ENCODE measurements at places on chromosomes 7 and 10. TPM values are rescaled to one million over a fixed set of nuclear protein-coding genes. Genes with fewer than 3 reads are reported as not detected.
A peak's percentile ranks its signal among the peaks of the same experiment; 100 is the strongest.

DNA sequence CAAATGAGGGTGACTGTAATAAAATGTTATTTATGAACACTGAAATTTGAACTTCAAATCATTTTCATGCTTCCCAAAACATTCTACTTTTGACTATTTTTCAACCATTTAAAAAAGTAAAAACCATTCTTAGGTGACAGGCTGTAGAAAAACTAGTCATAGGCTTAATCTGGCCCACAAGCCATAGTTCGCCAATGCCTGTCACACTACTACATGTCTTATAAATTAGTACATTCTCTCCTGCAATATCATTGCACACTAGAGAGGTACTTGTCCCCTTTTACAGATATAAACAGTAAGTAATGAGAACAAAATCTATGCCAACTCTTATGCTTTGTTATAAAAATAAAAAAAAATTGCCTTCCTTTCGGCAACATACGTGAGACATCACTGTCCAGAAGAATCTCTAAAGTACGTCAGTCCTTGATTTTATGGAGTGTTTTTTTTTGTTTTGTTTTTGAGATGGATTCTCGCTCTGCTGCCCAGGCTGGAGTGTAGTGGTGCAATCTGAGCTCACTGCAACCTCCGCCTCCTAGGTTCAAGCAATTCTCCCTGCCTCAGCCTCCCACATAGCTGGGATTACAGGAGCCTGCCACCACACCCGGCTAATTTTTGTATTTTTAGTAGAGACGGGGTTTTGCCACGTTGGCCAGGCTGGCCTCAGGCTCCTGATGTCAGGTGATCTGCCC lies 23.2 kb downstream of the UPF2 start:
- no peak overlapping the region for H3K4me3 ChIP-seq
- no peaks in the 10 kb centered on the region for H3K27me3 ChIP-seq
- peaks cover 9% of the 10 kb centered on the region for H3K36me3 ChIP-seq
- no peak for DNase-seq
- peaks cover 12% of the 10 kb centered on the region for H3K4me1 ChIP-seq

DNA sequence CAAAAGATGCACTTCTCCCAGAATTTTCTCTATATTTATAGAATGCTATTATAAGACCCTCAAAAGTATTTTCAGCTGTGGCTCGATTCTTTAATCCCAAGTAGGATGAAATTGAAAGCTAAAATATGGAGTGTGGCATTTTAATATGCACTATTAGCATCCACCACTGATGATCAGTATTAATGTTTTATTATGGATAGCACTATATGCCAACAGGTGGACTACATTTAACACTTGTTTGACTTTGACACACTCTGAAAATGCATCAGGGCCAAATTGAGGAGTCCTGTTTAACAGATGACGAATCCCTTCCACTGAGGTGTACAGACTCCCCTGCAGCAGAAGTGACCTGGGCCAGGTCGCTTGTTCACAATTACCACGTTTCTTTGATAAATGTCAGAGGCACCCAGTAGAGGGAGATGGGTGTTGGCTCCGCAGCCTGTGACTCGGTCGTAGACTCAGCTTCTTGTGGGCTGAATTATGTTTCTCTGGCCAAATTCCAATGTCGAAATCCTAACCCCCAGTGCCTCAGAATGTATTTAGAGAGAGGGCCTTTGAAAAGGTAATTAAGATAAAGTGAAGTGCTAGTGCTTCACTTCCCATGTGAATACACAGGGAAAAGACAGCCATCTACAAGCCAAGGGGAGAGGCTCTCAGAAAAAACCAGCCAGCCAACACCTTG lies 48.1 kb downstream of the WIPF3 start:
- no peaks in the 10 kb centered on the region for H3K4me1 ChIP-seq
- no peak overlapping the region for H3K27ac ChIP-seq
- no peaks in the 10 kb centered on the region for H3K36me3 ChIP-seq
- H3K4me3 ChIP-seq = no peak overlapping the region
- peaks cover 25% of the 10 kb centered on the region for H3K27me3 ChIP-seq
- DNase-seq = no peak

GRCh38 chr7:128404886-128405470 lies 4.8 kb downstream of the IMPDH1 start:
- peak overlapping the region; percentile 65 for H3K27ac ChIP-seq
- peaks cover 4% of the 10 kb centered on the region for H3K36me3 ChIP-seq
- no peak for DNase-seq
- peaks cover 32% of the 10 kb centered on the region for H3K4me1 ChIP-seq
- peaks cover 1% of the 10 kb centered on the region for H3K27me3 ChIP-seq

Gene CALML5
- total RNA-seq = not detected

DNA sequence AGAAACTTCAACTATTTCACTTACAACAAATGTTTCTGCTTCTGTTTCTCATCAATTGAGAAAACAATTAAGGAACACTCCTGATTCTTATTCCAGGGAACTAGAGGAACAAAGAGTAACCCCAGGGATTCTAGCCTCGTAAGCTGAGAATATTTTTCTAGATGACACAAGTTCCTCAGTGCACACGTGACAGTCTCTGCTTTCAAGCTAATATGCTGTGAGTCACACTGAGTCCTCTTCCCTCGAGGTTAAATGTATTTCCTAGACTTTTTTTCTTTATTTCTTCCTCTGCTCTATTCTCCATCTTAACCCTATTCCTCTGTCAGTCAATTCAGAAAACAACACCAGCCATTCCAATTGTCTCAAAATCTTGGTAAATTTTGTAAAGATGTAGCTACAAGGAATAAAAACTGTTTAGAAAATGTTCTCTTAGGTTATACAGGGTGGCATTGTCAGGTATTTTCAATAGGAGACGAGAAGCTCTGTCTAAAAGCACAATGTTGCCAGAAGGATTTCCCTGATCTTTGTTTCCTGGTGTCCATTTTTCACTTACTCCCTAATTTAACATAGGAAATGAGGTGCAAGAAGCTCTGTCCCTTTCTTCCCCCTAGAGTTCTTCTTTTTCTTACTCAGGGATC lies 5.8 kb upstream of the C1GALT1 start:
- peaks cover 6% of the 10 kb centered on the region for H3K4me1 ChIP-seq
- no peak overlapping the region for H3K4me3 ChIP-seq
- H3K36me3 ChIP-seq = peaks cover 31% of the 10 kb centered on the region
- no peak overlapping the region for H3K27ac ChIP-seq
- H3K27me3 ChIP-seq = no peaks in the 10 kb centered on the region

GRCh38 chr7:20439416-20440185 lies 108.9 kb downstream of the ITGB8 start:
- no peaks in the 10 kb centered on the region for H3K27me3 ChIP-seq
- no peak overlapping the region for H3K27ac ChIP-seq
- H3K4me1 ChIP-seq = no peaks in the 10 kb centered on the region
- no peak overlapping the region for H3K4me3 ChIP-seq

Gene GDF2
- total RNA-seq = not detected

DNA sequence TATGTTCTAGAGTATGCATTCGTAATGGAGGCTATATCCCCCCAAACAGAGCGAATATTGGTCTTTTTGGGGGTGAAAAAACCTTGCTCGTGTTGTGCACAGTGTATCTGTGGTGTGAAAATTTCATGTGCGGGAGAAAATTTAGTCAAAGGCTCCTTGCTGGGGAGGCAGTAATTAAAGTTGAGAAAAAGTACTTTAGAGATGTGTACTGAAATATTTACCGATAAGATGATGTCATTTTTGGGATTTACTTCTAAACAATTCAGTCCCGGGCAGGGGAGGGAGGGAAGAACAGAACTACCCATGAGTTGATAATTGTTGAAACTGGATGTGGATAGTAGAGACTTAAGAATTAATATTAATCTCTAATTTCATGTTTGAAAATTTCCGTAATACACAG lies 9.3 kb downstream of the RBM17 start:
- no peak for DNase-seq
- H3K27me3 ChIP-seq = no peaks in the 10 kb centered on the region
- H3K27ac ChIP-seq = no peak overlapping the region
- H3K36me3 ChIP-seq = peaks cover 27% of the 10 kb centered on the region
- peaks cover 46% of the 10 kb centered on the region for H3K4me1 ChIP-seq

DNA sequence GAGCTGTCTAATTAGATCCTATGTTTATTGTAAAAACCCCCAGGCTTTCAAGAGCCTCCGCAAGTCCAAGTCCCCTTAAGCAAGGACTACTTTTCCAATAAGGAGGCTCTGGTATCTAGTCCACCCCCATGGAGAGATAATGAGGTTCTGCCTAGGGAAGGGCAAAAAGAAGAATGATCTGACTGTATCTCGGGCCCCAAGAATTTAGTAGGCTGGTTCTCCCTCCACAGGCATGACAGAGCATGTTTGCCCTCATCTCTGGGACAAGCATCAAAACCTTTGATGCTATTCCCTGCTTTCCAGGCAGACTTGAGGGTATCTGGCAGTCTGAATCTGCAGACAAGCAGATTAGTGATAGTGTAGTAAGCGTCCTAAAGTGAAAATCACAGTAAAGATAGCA lies 19.0 kb downstream of the ABCB1 start:
- peaks cover 12% of the 10 kb centered on the region for H3K36me3 ChIP-seq
- H3K27ac ChIP-seq = no peak overlapping the region
- H3K4me1 ChIP-seq = peaks cover 7% of the 10 kb centered on the region
- no peaks in the 10 kb centered on the region for H3K27me3 ChIP-seq
- no peak overlapping the region for H3K4me3 ChIP-seq

GRCh38 chr7:2944739-2945138 lies 98.9 kb downstream of the CARD11 start:
- H3K4me1 ChIP-seq = peaks cover 30% of the 10 kb centered on the region
- no peaks in the 10 kb centered on the region for H3K27me3 ChIP-seq
- H3K4me3 ChIP-seq = no peak overlapping the region
- H3K36me3 ChIP-seq = peaks cover 79% of the 10 kb centered on the region

Gene ANKRD2
- total RNA-seq = 0.23 TPM

DNA sequence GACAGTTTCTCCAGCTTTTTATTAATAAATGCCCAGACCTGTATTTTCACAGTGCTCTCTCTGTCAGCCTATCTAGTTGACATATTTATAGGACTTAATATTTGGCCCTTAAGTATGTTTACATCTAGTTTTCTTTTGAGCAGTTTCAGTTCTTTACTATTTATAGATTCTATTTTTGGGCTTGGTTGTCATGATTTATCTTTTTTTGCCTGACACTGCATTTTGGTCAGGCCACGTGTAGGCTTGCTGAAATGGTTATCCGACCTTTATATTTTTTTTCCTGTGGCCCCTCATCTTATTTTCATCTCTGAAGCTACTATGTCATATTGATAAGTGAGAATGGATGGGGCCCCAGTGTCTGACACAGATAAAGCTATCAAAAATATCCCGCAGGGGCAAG lies 515.4 kb upstream of the FZD8 start:
- H3K27ac ChIP-seq = no peak overlapping the region
- no peaks in the 10 kb centered on the region for H3K36me3 ChIP-seq
- H3K4me3 ChIP-seq = no peak overlapping the region
- no peaks in the 10 kb centered on the region for H3K27me3 ChIP-seq
- DNase-seq = no peak
- H3K4me1 ChIP-seq = no peaks in the 10 kb centered on the region

DNA sequence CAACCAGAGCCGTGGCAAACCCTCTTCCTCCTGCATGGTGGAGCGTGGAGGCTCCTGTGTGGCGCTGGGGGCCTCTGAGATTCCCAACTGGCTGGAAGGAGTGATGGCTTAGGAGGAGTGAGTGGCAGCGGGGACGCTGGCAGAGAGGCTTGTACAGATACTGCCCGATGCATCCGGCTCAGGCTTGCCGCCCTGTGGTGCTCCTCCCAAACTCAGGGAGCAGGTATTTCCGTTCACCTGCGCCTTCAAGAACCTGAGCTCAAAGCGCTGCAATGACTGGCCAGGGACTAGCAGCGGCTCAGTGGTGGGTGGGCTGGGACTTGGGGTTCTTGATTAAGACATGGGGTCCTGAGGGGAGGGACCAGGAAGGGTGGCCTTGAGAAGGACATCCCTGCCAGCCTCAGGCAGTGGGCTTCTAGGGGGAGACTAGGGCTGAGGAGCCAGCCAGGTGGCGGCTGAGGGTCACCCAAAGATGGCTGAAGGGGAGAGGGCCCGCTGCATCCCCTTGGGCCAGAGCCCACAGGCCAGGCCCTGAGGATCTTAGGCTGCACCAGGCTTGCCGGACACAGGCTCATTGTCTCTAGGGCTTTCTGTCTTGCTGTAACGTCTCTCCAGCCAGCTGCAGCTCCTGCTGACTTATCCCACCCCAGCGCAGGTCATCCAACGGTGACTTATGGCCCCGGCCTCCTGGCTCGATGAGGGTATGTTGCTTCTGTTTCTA lies 3.2 kb downstream of the ZNF775 start:
- H3K27ac ChIP-seq = no peak overlapping the region
- H3K27me3 ChIP-seq = no peaks in the 10 kb centered on the region
- H3K36me3 ChIP-seq = peaks cover 7% of the 10 kb centered on the region

DNA sequence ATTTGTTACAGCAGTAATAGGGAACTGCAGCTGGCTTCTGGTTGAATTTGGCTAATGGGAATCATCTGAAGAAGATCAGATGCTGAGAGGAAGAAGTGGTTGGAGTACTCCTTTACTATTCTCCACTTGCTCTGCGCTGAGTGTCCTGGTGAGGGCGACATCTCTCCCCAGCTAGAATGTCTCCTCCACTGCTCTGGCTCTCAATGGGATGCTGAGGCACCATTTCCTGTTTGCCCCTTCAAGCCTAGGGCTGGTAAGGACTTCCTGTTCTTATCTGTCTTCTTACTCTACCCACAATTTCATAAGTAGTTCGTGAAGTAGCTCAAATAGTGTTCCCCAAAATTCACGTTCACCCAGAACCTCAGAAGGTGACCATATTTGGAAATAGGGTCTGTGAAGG lies 43.2 kb upstream of the TES start:
- peak overlapping the region; percentile 38 for H3K4me3 ChIP-seq
- DNase-seq = peak; percentile 38
- peak overlapping the region; percentile 35 for H3K27ac ChIP-seq
- H3K27me3 ChIP-seq = peaks cover 19% of the 10 kb centered on the region
- peaks cover 2% of the 10 kb centered on the region for H3K36me3 ChIP-seq

DNA sequence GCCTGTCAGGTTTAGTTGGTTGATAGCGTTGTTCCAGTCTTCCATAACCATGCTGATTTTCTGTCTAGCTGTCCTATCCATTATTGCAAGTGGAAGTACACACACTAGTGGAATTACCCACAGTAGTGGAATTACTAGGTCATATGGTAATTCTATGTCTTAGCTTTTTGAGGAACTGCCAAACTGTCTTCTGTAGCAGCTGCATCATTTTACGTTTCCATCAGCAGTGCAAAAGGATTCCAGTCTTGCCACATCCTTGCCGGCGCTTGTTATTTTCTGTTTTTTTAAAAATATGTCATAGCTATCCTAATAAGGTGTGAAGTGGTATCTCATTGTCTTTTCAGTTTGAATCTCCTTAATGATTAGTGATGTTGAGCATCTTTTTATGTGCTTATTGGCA lies 17.2 kb upstream of the RHBDD2 start:
- no peak overlapping the region for H3K27ac ChIP-seq
- no peaks in the 10 kb centered on the region for H3K36me3 ChIP-seq
- peaks cover 18% of the 10 kb centered on the region for H3K27me3 ChIP-seq
- peaks cover 7% of the 10 kb centered on the region for H3K4me1 ChIP-seq

Measured in activated naive CD8-positive, alpha-beta T cell treated with anti-CD3 and anti-CD28 coated beads, Interleukin-2, amount 10 ng/mL, durations not matched to agents 7 days and 5 days (primary cell).